ENCODE measurements at places on chromosomes 2 and 18.

- no peak for DNase-seq
Measured at GRCh38 chr2:166091439-166091838, 36.4 kb downstream of the SCN1A start.

- peak; percentile 28 for DNase-seq
Measured at GRCh38 chr2:19358242-19359020, at the start of gene OSR1. Gene OSR1, minus strand, starts transcription at chr2:19358623. Its CDS starts 4,818 bp downstream, at chr2:19353805.

DNA sequence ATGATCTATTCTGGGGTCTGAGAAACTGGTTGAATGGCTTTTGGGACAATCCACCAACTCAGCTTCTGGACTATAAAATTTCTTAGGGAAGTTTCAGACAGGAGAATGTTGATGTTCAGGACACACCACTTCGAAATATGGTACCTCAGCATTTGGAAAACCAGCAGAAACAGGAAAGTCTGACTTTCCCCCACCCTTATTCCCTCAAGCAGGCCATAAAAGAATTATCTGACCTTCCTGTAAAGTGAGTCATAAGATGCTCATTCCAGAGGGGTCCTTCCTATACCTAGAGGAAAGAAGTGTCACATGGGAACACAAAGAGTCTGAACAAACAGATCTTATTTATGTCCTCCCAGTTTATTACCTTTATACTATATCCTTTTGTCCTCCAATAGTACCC is 415.0 kb downstream of the CPS1 start:
- DNase-seq, result no peak

- DNase-seq, result peak; percentile 44
Measured at GRCh38 chr2:42101206-42102023, 53.6 kb downstream of the PKDCC start.

- no peak for DNase-seq
Measured at GRCh38 chr2:39671604-39672003, 5.9 kb downstream of the TMEM178A start.

GRCh38 chr18:58805467-58806187 is 59.0 kb upstream of the ZNF532 start:
- DNase-seq, result no peak

DNA sequence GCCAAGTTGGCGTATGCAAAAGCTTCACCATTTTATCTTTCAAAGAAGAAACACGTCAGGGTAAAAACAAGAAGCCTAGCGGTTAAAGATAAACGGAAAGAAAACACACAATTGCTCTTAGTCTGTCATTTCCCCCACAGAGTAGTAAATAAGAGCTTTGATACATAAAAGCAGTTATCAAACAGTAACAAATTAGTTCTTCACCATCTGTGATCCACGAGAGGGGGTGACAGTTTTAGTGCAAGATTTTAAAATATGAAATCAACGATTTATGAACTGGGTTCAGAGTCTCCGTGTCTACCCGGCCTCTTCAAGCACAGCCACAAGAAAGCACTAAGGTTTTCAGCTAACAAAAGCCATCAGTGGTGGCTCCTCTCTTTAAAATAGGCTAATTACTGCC is 703.9 kb upstream of the ID2 start:
- DNase-seq, result no peak
